Umbilical cord (tissue), 2 donors: ENCODE measurements at places on chromosomes 7 and 10. TPM values are rescaled to one million over a fixed set of nuclear protein-coding genes. Genes with fewer than 3 reads are reported as not detected.

- DNase-seq: no peak
Observed at GRCh38 chr10:131180086-131180485, 131.4 kb downstream of the TCERG1L start.

DNA sequence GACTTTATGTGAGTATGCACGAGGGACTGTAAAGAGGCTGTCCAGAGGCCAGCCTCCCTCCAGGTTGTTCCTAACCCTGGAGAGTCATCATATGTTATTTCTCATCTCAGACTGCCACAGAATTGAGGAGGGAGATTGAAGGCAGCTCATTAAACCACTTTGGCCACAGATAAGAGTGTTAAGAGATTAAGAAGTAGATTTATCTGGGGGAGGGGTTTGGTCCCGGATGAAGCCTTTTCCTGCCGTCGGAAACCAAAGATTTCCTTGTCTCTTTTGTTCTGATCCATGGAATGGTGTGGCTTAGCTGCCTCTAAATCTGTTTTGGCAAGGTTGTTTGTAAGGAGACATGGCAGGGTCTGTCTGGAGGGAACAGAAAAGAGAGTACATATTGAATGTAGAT, 338.8 kb downstream of the AUTS2 start:
- no peak for DNase-seq

DNA sequence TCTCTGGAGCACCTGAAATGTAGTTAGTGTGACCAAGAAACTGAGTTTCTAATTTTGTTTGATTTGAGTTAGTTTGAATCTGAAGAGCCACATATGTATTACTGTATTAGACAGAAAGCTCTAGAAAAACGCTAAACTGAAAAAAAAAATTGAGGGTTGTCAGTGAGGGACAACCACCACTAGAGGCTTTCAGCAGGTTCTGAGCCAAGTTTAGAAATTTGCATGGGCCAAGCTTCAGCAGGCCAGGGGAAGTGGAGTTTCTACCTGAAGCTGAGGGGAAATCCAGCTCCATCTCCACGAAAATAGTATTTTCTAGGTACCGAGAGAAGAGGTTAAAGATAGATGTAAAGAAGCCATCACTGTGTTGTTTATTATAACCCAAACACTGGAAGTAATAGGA, 77.9 kb upstream of the PLXNA4 start:
- no peak for DNase-seq

- DNase-seq: no peak
Observed at GRCh38 chr7:139026551-139026950, 9.3 kb downstream of the ZC3HAV1L start.

DNA sequence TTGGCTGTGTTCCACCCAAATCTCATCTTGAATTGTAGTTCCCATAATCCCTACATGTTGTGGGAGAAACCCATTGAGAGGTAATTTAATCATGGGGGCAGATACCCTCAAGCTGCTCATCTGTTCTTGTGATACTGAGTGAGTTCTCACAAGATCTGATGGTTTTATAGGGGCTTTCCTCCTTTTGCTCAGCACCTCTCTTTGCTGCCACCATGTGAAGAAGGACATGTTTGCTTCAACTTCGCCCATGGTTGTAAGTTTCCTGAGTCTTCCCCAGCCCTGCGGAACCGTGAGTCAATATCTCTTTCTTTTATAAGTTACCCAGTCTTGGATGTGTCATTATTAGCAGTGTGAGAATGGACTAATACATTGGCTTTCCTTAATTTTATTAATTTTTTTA, 527.8 kb downstream of the MDFIC start:
- DNase-seq: no peak

DNA sequence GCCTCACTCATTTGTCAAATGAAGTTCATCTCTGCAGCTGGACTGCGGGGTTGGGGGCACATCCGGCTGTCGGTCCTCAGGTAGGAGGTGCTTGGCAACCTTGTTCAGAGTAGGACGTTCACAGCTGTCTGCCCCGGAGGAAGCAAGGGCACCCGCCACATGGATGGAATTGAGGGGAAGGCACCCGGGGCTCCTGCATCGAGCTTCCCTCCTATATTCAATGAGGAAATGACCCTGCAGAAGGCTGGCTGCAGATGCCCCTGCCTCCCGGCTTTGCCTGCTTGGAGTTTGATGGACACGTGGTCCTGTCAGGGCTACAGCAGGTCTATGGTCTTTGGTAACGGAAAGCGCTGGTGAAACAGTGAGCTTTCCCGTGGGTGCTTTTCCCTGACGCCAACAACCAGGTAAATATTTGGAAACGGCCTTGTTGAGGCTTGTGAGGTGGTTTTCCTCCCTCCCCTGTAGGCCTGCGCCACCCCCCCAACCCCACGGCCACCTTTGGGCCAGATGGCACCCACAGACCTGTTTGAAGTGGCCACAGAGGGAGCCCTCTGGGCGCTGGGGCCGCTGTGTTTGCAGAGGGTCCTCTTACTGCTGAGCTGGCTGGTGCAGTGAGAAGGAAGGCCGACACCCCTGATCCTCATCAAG, 32.9 kb downstream of the HTRA1 start:
- DNase-seq: no peak

- DNase-seq: peak; percentile 48
Observed at GRCh38 chr10:82558014-82558607, 683.1 kb downstream of the NRG3 start.

DNA sequence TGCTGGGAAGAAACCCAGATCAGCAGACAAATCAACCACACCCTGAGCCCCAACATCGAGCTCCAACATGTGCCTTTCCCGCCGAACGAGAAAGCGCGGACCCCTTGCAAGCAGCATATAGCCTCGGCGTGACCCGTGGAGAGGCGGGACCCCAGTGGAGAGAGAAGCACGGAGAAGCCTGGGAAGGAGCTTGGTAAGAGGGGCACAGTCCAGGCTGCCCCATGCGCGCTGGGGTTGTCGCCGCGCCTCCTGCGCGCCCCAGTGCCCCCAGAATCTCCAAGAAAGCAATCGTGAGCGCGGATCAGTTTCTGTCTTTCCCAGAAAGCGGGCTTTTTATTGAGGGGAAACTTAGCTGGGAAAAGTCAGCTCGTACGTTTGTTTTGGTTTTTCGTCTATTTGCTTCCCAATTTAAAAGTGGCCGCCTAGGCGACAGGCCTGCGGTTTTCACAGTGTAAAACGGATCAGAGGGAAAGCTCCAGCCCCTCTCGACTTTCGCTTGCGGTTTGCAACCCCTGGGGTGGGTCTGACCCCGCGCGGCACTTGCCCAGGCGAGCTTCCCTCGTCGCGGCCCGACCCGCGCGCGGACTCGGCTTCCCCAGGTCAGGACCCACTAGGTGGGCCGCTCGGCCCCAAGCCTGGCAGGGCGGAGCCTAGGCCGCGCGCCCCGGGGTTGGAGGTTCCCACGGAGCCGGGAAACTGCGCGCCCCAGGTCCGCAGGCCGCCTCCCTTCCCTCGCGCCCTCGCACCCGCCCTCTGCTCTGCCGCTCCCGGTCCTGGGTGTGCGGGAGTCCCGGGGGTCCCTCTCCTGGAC, 31.1 kb downstream of the SKIDA1 start:
- DNase-seq: peak; percentile 56

DNA sequence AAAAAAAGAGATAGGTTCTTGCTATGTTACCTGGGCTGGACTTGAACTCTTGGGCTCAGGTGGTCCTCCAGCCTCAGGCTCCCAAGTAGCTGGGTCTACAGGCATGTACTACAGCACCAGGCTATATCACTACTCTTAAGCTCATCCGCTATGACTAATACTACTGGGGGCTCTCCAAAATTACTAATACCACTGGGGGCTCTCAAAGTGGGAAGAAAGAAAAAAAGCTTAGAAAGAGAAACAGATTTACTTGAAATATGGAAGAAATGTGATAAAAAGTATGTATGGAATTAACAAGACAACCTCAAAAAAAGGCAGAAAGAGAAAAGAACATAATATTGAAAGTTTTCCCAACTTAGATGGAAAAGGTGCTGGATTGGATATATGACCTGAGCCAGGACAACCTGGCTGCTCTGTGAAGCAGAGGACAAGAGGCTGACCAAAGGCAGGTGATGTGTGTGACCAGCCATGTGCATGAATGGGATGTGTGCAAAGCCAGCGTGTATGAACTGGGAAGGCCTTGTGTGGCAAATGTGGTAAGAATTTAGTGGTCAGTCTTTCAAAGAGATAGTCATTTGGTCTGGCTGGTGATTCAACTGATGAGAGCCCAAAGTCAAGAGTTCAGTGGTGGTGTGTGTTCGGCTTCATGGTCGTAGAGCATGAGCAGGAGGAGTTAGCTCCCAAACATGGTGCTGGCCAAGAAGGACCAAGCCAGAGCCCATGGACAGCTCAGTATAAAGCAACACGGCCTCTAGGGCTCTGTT, 232.4 kb upstream of the KLF14 start:
- no peak for DNase-seq

CDK13 gene
- 133 TPM for total RNA-seq

ANKRD26 gene
- 8.9 TPM for total RNA-seq
